ENCODE measurements at places on chromosomes 7 and 10.

DNA sequence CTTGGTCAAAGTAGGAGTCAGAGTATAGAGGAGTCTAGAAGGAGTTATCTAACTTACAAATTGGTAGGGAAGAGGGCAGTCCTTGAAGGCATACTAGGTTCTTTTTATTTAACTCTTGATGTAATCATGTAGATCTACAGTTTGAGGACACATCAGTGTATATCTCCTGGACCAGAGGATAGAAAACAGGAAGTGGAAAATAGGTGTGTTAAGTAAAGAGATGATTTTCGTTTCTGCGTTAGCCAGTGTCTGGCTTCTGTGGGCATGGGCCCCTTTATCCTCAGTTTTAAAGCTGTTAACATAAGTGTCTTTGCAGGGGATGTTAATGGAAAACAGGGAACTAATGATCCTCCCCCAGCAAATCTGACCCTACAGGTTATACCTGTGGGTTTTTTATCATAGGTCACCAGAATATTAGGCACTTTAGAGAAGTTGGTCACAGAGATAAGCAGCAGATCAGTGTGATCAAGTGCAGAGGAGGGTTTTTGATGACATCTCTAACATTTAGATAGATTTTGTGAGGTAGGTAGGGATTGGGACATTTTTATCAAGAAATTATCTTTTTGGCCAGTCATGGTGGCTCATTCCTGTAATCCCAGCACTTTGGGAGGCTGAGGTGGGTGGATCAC is 58.6 kb upstream of the PRSS1 start:
- no peak for DNase-seq

DNA sequence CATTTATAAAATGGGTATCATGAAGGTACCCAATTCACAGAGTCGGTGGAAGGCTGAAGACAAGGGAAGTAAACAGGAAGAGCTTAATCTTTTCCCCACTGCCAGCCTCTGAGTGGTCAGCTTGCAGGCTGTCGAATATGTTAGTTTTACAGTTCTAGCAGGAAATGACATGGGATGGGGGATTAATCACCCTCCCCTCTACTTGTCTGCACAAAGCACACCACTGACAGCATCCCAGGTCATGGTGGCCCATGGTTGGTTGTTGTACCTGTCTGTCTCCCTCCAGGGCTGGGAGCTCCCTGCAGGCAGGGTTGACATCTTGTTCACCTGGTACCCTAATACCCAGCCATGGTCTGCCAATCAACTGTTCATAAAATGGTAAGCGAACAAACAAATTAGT is 55.6 kb downstream of the GRB10 start:
- no peak for DNase-seq

- DNase-seq = no peak
Observed at GRCh38 chr7:8833355-8833754, 399.9 kb downstream of the NXPH1 start.

DNA sequence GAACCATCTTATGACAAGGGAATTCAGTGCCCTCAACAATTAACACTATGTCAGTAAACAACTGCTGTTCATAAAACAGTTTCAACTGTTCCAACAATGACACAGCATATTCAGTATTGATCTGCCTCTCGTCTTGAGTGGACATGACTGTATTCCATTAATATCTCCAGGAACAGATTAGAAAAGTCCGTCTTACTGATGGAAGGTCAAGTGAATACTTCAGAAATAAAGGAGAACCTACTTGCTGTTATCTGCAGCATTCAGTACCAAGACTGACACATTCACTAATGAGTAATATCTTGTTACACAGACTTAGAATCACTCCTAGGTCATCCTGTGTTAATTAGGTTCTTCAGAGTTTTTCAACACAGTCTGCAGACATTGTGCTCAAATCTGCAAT is 12.1 kb downstream of the KBTBD2 start:
- DNase-seq = no peak

GRCh38 chr7:66167773-66168387 is 37.3 kb upstream of the TPST1 start:
- no peak for DNase-seq

DNA sequence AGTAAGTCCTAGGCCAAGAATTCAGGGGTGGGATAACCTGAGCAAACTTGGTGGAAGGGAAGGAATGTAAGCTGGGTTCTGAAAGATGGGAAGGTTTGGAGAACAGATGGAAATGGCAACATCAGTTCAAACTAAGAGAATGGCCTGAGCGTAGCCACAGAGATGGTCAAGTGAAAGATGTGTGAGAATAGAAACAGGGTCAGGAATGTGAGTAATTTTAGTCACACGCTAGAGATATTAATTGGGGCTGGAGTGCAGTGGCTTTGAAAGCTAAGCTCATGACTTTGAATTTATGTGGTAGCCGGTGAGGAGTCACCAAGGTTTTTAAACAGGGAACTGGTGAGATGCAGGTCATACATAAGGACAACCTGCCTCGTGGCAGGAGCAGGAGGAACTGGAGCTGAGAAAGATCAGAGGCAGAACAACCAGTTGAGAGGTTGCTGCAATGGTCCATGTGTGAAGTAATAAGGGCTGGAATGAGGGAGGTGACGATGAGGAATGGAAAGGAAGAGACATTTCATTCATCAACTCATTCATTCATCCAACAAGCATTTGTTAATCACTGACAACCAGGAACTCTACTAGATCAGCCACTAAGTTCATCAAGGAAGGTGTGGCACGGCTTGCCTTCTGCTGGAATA is 12.9 kb upstream of the SORBS1 start:
- no peak for DNase-seq

- DNase-seq = no peak
Observed at GRCh38 chr10:48645600-48645999, 39.1 kb upstream of the WDFY4 start.

DNA sequence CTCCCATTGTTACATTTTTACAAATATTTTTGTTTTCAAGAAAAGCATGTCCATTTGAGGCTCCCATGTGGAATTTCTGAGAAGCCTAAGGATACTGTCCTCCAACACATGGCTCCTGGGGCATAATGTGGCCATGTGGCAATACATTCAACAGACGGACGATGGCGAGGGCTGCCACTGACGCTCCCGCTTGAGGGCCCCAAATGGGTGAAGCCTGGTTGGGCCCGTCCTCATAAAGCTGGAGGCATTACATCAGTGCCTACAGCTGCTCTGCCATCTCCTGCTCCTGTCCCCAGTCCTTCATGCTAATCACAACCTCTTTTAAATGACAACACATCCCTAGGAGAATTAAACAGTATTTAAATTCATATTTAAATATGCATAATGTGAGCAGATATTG is 246.8 kb downstream of the TNS3 start:
- DNase-seq = no peak

GRCh38 chr10:117804470-117805011 is 242.2 kb downstream of the RAB11FIP2 start:
- DNase-seq = no peak

Data from SW 1271 (cell line).